Left hindlimb (tissue), 1 donor: ENCODE measurements at places on chromosomes 1 and 21.

- DNase-seq = no peak
These were observed 2.5 kb upstream of the MYBPHL start for GRCh38 chr1:109309347-109309746.

GRCh38 chr1:207962716-207963426 is 51.9 kb upstream of the CD34 start:
- peak; percentile 70 for DNase-seq

DNA sequence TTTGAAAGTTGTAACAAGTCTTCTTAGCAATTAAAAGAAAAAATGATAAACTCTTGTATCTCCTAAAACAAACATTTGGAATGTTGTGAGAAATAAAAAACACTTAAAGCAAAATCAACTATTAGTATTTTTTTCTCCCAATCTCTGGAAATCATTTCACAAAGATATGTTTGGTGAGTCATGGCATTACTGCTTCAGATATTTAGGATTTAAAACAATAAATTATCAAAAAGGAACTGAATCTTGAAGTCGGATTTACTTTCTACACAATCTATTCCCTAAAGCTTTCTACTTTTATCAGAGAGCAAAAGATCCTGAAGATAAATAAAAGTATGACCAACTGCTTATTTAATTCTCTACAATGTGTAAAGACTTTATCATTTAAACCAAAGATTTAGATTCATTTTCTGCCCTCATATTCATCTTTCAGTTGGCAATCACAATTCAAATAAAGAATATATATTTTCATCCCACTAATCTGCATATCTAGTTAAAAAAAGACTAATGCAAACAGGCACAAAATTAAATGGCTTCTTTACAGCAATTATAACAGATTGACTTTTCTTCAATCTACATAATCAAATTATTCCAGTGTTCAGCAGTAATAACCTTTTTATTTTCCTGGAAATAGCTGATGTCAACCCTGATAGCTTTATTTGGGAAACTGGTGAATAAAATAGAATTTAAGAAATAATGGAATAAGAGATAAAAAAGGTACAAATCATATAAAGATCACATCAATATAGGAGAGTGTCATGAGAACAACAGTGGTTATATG is 230.0 kb downstream of the COP1 start:
- DNase-seq = no peak

DNA sequence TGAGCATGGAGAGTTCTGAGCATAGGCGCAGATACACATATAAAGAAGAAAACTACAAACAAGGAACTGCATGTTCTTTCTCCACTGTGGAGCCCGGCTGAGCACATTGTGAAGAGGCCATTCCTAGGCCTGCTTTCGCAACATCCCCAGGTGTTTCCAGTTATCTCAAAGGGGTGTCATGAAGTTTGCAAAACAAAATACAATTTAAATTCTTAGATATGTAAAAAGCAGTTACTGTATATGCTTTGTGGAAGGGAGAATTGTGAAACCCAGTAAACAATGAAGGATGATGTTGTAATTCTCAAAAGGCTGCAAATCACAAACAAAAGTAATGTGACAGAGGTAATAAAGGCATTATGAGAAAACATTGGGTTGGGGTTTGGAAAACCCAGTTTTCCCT is 98.6 kb upstream of the ZNF644 start:
- DNase-seq = no peak

DNA sequence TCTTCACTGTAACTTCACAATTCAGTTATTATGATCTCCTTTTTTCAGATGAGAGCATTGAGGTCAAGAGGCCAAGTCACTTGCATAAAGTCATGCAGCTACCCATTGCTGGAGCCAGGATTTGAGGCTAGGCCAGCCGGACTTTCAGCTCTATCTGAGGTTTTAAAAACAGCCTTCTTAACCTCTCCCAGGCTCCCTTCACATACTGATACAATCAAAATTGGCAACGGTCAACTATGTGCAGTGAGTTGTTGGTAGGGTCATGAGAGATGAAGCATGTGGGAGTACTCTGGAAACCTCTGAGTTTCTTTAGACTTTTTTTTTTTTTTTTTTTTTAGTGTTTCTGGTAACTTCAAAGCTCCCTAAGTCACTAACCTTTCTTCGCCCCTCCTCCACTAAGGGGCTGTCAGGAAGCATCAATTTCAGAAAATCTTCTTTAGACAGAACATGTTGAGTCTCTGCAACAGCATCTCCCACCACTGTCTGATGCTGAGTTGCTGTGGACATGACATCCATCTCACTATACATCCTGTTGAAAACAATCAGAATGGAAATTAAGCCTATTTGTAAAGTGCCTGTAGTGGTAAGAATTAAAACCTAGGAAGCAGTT is 201.8 kb downstream of the SIPA1L2 start:
- DNase-seq = no peak

GRCh38 chr1:154222518-154222917 is 1.8 kb downstream of the UBAP2L start:
- DNase-seq = no peak

DNA sequence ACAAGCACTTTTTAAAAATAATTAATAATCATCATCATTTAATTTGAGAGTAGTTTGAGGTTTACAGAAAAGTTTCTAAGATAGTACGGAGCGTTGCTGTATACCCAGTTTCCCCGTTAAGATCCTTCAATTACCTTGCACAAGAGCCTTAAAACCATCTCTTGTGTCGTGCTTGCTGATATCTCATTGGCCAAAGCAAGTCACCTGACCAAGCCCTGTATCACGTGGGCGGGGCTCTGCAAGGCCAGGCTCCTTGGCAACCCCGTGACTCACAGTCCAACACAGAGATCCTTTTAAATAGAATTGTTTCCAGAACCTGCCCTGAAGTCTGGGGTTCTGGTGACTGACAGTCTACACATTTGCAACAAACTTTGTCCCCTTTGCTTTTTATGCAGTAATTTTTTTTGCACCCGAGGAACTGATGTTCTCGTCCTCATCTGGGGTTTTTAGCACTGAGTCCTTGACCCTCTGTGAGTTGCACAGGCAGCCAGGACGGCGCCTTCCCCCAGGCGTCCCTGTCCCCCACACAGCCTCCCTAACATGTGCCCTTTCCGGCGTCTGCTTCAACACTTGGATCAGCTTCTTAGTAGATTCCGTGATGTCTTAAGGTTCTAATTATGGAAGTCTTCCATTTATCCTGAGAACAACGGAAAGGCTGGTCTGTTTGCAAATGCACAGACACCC is 183.3 kb upstream of the TMEM51 start:
- DNase-seq = peak; percentile 74

DNA sequence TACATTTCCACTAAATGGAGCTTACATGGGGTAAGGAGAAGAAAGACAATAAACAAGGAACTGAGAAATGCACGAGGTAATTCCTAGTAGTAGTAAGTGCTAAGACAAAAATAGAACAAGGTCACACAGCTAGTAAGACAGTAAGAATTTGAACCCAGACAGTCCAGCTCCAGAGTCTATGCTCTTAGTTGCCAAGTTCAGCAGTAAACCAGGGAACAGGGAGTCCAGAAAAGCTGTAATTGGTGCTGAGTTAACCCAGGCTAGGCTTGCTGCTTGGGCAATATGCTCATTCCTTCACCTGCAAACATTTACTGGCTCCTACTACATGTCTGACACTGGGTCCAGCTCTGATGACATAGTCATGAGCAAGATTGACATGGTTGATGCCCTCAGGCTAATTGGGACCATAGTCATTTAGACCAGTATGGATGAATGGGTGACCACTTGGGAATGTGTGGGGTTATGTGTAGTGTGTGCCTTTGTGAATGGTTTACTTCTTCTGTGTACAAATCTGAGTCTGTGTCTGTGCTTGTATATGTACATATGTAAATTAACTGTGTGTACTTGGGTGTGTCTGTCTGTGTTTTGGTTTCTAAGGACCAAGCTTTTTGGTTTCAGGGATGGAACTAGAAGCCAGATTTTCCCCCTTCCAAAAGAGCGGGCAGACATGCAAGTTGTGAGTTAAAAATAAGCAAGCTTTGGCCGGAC is 2.0 kb downstream of the GPX7 start:
- no peak for DNase-seq

GRCh38 chr1:1196431-1197187 is 9.8 kb downstream of the TNFRSF18 start:
- DNase-seq = peak; percentile 25

- DNase-seq = no peak
These were observed 163.4 kb upstream of the ETV3 start for GRCh38 chr1:157301477-157302198.

DNA sequence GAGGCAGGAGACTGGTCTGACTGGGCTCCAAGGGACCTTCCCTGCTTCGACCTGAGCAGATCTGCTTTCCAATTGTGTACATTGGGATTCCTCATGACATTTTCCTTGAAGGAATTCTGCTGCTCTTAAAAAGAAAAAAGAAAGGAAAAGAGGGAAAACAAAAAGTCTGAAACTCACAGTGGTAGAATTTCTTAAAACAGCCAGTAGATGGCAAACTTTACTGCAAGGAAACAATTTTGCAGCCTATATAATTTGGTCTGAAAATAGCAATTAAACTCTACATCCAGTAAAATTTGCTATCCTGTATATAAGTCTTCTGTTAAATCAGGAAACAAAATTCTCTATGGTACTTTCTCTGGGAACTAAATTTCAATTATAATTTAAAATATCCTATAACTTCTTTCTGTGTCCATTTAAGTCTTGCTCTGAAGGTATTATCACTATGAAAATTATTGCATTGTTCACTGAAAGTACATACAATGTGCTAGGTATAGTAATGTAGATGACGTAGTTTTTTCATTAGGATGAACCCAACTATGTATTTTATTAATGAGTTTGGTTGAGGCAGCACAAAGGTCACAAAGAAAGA is 59.8 kb downstream of the CRB1 start:
- DNase-seq = no peak

GRCh38 chr1:22526098-22526497 is 37.2 kb upstream of the EPHA8 start:
- DNase-seq = no peak

DNA sequence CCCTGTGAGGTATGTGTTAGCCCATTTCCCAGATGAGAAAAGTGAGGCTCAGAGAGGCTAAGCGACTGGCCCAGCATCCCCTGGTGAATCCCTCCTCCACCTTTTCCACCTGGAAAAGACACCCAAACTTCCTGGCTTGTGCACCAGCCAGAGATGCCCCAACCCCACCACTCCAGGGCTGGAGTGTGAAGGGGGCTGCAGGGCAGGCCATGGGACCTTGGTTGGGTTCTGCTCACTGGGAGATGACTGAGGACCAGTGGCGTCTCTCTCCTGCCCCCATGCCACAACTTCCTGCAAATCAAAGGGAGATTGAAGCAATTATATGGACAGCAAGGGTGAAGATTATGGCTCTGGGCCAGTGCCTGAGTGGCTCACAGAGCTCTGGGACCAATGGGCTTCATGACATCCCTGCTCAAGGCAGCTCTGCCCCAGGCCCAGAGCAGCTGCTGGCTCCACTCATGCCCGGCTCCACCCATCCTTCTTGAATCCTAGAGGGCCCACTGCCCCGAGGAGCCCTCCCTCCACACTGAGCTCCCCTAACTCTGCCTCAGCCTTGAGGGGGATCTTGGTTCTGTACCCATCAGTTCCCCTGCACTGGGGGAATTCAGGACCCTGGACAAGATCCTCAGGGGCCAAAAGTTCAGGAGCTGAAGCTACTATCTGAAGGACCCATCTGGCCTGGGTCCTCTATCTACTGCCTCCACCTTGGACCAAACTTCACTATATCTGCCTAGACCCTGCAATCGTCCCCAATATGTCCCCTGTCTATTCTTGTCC is 416.9 kb downstream of the PTPRU start:
- DNase-seq = no peak

DNA sequence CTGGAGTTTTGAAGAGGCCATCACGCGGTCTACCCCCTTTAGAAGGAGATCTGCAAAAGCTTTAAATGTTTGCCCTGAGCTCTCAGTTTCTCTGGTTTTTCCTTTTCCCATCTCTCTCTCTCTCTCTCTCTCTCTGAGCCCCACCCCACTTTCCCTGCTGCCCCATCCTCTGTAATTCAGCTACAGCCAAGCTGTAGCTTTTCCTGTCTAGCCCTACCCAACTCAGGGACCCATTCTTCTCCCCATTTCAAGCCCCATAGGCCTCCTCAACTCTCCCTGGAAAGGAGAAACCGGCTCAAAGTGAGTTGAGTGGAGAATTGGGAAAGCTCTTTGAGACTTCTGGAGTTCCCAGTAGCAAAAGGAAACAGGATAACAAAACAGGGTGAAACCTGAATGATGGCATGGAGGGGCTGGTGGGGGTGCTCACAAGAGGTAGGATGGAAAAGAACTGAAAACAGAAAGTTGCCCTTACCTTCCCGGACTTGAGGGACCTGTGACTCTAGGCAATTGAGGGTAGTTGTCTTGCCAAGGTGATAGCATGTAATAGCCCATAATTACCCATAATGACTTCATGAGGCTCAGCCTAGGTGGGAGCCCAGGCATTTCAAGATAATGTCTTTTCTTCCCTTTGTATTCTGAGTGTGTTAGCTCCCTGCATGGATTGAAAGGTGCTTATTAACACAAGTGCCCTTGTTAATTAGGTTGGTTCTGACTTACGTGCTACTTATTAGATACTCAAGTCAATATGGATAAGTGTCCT is 84.9 kb downstream of the SLC16A1 start:
- no peak for DNase-seq

- no peak for DNase-seq
These were observed 180.8 kb downstream of the RPS6KC1 start for GRCh38 chr1:213231795-213232231.
